Activated CD4-positive, alpha-beta T cell treated with anti-CD3 and anti-CD28 coated beads for 36 hours (primary cell): ENCODE measurements at places on chromosomes 7 and 10.

- no peak for DNase-seq
These were observed 38.6 kb downstream of the SLC25A40 start for GRCh38 chr7:87837597-87837996.

DNA sequence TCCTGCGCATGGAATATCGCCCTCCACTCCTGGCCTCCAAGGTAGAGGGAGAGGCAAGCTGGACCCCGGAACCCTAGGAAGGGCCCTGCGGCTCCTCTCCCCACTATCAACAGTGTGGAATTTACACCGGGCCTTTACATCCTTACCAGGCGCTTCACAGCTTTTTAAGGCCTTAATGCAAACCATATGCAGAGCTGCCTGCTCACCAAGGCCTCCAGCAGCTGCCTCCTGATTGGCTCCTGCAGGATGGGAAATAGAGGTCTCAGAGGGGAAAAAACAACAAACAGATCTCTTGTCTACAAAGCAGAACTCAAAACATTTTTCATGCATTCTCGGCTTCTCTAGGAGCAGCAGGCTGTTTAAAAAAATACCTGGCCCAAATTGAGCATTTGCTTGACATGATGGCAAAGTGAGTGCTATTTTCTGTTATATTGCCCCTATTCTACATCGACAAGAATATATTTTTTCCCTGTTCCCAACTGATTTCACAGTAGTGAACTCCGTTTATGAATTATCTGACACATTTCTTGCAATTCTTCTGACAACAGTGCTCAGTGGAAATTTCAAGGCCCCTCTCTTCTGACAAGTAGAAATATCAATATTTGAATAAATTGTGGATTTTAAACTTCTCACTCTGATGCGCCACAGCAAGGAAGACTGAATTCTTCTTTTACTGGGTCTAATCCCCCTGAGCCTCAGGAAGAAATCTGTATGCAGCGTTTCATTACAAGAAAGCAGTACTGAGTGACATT, 51.7 kb downstream of the EBF3 start:
- no peak for DNase-seq

DNA sequence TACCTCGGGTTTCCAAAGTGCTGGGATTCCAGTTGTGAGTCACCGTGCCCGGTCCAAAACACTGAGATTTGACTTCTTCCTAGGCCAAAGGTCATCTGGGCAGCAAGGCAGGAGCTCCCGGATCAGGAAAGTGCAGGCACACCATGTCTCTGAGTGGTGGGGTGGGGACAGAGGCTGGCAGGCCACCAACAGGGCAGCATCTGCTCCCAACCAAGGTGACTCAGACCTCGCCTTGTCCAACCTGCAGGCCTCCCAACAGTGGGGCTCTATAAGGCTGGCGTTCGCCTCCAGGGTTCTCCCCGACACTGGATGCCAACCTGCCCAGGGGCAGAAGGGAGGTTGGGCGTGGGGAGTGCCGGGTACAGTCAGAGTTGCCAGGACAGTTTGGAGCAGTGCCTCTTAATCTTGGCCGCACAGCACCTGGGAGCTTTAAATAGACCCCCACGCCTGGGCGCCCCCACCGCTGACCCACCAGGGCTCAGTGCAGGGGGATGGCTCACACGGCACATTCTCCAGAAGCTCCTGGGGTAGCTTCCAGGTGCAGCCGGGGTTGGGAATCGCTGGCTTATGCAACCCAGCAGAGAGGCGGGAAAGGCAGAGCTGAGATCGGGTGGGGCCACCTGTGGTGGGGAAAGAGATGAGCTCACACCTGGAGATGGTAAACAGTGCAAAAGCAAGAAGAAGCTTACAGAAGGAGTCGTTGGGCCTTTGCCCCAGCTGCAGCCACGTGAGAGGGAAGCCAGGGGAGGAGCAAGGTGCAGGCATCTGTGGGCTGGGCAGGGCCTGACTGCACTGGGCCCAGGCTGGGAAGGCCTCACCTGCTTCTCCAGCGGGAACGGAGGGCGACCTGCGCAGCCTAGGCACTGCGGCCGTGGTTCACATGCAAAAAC, 10.9 kb downstream of the CALML5 start:
- no peak for DNase-seq

GRCh38 chr7:57403601-57404342, 46.2 kb upstream of the ZNF716 start:
- DNase-seq: no peak

DNA sequence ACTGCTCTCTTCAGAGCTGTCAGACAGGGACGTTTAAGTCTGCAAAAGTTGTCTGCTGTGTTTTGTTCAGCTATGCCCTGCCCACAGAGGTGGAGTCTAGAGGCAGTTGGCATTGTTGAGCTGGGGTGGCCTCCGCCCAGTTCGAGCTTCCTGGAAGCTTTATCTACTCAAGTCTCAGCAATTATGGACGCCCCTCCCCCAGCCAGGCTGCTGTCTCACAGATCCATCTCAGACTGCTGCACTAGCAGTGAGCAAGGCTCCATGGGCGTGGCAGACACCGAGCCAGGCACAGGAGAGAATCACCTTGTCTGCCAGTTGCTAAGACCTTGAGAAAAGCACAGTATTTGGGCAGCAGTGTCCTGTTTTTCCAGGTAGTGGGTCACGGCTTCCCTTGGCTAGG, 98.1 kb downstream of the SDHAF3 start:
- DNase-seq: no peak

DNA sequence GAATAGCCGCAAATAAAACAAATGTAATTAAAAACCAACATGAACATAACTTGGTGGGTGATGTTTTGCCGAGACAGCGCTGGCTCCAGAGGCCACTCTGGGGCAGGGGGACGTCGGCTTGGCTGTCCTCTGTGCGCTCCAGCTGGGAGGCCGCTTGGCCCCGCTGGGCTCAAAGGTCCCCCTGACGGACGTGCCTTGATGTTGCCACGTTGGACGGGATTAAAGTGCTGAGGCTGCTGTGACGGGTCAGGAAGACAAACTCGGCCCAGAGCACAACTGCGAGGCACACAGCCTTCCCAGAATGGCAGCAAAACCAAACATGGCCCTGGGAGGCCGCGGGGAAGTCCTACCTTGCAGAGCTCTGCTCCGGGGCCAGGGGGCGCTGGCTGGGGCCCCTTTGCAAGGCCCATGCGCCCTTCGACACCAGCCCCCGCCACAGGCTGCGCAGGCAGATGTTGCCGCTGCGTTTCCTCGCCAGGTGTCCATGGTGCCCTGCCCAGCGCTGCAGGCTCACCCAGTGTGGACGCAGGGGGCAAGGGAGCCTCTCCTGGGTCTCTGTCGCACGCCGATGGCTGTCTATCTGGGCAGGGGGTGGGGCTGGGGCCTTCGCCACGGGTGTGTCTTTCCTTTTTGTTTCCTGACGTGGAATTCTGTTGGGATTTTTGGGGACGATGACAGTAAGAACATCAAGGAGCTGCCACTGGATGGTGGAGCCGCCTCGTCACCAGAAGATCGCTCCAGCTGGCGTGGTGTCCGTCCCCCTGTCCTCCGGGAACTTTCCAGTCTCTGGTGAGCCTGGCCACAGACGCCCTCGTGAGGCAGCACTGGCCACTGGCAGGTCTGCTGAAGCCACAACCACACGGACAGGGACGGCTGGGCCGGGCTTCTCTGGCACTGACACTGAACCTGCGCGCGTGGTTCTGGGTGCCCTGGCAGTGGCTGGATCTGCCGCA, 99.6 kb upstream of the DIP2C start:
- peak; percentile 73 for DNase-seq

DNA sequence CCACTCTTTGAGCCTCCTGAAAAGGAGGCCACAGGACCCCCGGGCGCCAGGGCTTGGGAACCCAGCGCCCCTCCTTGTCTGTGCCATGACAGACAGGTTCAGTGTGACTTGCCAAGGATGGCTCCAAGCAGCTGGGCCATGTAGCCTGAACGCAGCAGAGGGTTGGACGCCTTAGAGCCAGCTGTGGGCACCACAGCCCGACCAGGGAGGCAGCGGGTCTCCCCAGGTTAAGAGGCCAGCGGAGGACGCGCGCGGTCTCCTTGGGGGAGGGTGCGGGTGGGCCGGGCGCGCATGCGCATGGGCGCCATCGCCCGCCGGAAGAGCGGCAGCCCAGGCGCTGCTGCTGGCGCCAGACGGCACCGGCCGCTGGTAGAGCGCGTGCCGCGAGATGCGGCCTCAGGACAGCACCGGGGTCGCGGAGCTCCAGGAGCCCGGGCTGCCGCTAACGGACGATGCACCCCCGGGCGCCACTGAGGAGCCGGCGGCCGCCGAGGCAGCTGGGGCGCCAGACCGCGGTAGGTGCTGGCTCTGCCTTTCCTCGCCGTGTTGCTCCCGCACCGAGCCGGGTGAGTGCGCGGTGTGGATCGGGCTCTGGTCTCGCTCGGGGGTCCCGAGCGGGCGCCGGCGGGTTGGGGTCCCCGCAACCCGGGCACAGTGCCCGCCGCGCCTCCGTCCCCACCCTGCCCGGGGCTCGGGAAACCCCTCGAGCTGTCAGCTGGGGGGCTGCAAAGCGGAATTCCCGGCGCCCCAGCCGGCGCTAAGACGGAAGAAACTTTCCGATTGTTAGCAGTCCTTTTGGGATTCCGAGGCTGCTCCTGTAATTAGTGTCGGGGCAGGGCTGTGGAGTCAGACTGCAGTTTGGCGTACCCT, at the start of gene SLC35G1:
Gene SLC35G1, plus strand, starts transcription at position 333 of the 870 bp plus-strand sequence. Its CDS starts 56 bp downstream, at position 389.
- DNase-seq: peak; percentile 84

DNA sequence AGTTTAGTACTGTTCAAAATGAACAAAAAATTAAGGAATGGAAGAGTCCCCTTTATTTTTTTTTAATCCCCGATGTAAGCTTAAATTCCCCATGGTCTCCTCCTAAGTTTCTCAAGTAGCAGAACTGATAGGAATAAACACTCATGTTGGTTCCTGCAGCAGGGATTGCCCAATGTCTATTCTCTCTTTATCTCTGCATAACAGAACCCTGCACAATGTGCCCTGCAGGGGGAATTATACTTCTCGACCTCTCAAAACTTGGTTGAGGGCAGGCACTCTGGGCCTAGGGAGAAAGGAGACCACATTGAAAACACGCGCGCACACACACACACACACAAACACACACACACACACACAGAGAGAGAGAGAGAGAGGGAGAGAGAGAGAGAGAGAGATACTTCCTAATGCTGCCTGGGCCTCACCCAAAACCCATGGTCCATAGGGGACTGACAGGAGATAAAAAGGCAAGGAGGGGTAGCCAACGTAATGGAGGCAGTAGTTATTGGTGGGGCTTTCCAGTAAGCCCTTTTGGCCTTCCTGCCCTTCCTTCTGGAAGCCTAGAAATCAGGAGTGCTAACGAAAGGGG, 22.7 kb downstream of the JAZF1 start:
- DNase-seq: no peak

- DNase-seq: no peak
These were observed 155.8 kb downstream of the MALRD1 start for GRCh38 chr10:19204246-19204917.

DNA sequence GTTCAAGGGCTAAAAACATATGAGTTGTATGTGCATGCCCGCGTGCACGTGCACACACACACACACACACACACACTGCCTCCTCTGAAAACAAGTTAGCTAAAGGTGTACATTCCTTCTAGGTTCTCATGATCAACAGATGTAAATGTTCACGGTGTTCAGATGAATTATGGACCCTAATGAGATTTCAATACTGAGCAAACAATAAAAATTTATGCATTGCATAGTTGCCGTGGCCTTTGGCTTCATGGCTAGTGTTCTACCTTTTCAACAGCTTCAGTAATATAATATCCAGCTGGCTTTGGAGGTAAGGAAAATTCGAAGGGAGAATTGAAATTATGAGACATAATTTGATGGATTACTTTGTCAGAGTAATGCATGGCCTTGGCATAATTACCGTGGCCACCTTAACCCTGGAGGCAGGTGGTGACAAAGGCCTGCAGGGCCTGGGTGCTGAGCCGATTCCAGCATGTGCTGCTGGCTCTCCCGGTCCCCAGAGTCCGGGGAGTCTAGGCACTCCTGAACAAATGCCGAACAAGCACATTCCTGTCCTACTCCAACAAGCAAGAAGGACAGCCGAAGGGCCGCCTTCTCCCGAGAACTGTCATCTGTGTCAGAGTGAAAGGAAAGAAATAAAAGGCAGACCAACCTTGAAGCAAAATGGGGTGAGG, 166.6 kb upstream of the TCF7L2 start:
- no peak for DNase-seq

GRCh38 chr10:18402853-18403252, 248.5 kb downstream of the NSUN6 start:
- DNase-seq: no peak

GRCh38 chr10:31341552-31341951, 22.5 kb downstream of the ZEB1 start:
- no peak for DNase-seq

GRCh38 chr7:111660478-111660877, 98.2 kb upstream of the IMMP2L start:
- DNase-seq: no peak

DNA sequence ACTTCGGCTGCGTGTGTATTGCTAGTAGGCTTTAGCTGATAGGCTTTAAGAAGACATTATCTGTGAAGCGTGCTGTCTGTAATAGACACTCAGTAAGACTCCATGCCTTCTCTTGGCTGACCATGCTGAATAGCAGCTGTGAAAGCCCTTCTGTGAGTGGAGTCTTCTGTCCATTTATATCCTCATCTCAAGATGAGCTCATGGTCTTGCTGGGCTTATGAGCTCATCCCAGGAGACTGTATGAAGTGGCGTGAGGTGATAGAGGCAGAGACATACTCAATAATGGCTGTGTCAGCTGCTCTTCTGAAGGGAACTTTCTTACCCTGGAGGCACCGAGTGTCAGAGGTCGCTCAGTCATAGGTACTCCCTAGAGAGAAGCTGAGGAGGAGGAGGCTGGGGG, 111.5 kb downstream of the SH2D4B start:
- no peak for DNase-seq

- DNase-seq: no peak
These were observed 22.9 kb downstream of the HIP1 start for GRCh38 chr7:75715864-75716263.

- peak; percentile 37 for DNase-seq
These were observed 1.2 kb downstream of the KLF6 start for GRCh38 chr10:3783682-3784432.

DNA sequence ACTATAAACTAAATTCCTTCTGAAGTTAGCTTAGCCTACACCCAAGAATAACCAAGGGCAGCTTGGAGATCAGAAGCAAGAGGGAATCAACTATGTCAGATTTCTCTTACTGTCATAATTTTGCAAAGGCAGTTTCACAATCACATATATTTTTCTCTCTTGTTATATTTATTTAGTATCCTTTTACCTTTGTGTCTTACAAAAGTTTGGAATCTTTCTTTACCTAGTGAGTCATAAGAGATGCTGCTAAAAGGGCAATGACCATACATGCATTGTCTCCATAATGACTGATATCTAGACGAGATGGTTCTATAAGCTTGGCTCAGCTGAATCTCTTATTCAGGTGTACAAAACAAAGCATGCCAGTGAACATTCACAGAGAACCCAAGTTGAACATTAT, 61.1 kb downstream of the PPP1R17 start:
- no peak for DNase-seq

DNA sequence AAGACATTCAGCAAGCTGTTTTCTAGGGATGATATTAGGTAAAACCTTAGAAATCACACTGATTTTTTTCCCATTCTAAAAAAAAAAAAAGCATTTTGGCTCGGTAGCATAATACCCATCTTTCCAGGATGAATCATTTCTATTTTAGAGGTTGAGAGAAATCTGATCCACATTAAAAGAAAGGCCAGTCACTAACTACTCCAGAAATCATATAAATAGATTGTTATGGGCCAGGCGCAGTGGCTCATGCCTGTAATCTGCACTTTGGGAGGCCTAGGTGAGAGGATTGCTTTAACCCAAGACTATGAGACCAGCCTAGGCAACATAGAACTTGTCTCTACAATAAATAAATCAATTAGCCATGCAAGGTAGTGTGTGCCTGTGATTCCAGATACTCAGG, 164.3 kb downstream of the BAMBI start:
- no peak for DNase-seq
